ENCODE measurements at places on chromosomes 1 and 21.
A peak's percentile ranks its signal among the peaks of the same experiment; 100 is the strongest.

DNA sequence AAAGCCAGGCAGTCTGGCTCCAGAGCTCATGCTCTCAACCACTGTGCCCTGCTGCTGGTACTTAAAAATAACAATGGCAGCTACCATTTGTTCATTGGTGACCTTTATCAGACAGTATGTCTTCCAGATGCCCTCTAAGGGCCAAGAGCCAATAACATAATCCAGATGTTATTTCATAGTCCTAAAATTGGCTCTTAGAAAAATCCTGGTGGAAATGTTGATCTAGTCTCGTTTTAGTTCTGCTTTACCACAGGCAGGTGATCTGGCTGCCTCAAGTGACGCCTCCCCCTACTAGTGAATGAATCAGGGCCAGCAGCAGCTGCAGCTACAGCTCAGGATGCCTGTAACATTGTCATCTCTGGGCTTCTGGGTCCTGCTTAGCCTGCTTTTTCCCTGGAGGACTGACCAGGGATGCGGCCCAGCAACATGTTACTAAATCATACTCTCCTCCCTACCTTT is 12.6 kb upstream of the HMGN2 start:
- no peak for DNase-seq

DNA sequence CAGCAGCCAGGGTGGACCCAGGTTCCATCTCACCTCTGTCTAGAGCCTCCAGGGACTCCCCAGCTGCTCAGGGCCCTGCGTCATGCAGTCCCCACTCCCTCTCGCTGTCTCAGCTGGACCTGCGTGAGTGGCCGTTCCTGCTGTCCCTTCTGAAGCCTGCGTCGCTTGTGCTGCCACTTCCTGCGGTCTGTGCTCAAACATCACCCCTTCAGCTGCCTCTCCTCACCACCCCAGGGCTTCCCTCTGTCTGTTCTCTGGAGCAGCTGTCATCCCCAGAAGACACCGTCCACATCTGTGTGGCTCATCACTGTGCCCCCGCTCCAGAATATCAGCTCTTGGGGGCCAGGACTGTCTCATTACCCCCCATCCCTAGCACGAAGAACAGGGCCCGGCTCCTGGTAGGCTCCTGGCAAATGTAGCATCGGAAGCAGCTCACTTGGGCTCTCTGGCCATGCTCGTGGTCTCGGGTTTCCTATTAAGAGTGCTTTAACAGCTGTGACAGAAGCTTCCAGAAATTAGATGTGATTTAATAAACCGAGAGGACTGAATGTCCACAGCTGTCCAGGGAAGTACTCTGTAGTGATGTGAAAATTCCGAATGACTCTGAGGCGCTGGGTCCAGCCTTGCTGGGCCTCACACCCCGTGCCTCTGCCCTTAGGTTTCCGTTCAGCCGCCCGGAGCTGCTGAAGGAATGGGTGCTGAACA is 3.3 kb downstream of the THAP3 start:
- DNase-seq = no peak

- no peak for DNase-seq
Observed at GRCh38 chr1:17955302-17956285, 152.0 kb upstream of the IGSF21 start.

DNA sequence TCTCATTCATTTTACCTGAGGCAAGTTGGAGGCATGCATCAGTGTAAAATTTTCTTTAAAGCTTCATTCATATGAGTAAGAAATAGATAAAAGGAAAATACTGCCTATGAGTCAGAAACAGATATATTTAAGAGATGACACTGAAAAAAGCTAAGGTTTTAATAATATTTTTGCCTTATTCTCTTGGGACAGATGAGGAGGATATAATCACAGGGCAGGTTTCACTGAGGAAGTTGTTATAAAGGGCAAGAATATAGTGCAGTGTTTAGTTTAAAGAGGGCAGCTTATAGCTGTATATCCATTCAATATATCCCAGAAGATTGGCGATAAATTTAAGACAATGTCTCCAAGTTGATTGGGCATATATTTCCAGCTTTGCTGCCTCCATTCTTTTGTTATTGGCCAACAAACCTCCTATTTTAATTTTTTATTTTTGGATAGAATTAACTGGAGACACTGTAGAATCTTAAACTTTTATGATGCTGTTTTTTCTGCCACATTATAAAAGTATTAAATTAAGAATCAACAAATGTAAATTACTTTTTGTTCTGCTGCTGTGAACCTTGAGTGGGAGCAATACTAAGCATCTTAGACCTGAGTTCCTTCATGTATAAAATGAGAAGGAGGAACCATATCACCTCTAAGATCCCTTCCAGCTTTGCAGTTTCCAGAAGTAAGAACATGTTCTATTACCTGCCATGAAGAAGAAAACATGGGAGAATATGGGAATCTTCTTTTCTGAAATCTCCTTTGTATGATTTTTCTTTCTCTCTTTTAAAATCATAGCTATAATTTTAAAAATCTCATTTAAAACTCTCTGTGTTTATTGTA is 171.6 kb downstream of the S1PR1 start:
- no peak for DNase-seq

DNA sequence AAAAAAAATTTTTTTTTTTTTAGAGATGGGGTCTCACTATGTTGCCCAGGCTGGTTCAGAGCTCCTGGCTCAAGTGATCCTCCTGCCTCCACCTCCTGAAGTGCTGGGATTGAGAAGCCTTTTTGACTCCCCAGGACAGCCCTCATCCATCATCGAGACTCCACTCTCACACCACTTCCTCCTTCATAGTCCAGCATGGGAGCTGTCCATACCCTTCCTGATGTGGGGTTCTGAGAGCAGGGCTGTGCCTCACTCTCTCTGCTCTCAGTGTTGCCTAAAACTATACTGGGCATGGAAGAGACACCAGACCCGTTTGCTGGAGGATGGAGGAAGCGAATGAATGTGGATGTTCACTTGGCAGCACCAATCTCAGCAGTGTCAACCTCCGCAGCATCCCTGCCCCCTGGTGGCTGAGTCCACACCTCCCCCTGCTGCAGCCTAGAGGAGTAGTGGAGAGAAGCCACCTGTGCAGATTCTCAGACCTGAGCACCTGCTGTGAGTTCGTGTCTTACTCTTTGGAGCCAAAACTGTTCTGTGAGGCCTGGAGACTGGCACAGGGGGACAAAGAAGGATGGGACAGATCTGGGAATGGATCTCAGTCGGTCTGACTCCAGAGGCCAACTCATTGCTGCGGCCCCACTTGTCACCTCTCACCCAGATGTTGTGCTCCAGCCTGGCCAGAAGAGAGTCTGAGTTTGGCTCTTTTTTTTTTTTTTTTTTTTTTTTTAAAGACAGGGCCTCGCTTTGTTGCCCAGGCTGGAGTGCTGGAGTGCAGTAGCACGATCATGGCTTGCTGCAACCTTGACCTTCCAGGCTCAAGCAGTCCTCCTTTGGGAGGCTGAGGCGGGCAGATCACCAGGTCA is 17.7 kb downstream of the TINAGL1 start:
- peak; percentile 16 for DNase-seq

DNA sequence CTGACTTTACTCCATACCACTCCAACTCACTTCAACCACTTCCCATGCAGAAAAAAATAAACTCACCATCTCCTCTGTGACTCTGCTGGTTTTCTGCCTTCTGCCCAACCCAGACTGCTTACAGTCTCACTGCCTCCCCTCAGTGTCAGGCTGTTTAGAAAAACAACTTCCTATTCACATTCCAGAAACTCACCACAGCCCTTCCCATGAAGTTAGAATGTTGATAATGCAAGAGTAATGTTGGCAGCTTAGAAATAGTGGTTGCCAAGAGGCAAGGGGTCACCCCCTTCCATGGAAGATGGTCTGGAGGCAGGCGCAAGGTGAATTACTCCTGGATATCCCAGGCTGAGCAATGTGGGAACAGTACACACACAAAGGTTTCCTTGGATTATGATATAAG is at the start of gene SELP:
Gene SELP, minus strand, starts transcription at position 119 of the 400 bp plus-strand sequence. Its CDS starts 50 bp downstream, at position 69.
- DNase-seq = no peak

DNA sequence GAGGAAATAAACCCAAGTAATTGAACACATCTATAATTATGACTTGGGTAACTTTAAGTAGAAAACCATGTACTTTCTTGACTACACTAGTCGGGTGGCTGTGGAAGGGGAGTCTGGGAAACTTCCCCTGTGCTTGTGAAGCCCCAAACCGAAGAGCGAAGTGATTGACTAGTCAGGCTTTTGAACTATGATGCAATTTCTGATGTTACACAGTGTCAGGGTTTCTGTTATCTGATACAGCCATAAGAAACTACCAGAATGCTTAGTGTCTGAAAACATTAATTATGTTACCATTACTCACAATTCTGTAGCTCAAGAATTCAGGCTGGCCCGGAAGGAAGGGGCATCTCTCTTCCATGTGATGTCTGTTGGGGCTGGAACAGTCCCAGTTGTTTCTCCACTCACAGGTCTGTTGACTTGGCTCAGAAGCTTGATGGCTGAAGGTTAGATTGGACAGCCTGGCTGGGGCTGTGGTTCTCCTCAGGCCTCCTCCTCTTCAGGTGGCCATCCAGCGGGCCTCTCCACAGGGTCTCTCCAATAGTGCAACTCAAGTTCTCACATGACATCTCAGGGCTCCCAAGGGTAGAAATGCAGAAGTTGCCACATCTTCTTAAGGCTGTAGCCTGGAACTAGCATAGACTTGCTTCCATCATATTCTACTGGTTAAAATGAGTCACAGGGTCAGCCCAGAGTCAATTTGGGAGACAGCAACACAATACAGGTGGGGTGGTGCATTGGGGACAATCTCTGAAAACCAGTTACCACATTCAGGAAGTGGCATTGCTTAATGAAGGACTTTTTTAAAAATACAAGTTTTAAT is 8.3 kb upstream of the C8B start:
- no peak for DNase-seq

DNA sequence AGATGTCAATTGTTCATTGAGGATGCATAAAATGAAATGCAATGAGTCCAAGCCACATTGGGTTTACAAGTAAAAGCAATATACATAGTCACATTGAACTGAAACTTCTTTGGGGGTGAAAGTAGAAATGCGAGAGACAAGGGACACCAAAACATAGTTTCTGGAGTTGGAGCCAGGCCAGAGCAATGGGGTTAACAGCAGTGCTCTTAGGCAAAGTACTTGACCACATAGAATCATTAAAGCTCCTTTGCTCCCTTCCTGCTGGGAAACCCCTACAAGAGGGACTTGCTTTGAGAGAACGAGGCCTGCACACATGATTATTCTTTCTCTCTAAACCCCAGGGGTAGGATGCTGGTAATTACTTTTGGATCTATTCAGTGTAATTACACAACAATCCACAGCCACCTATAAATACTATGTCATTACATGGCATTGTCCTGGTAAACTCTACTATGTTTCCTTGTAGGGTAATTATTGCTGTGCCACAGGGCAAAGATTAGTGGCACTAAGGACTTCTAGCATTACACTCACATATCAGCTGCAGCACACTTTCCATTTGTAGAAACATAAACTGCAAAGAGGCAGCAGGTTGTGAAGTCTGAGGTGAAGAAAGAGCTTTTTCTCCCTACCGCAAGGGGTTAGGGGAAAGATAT is 421.6 kb upstream of the PBX1 start:
- no peak for DNase-seq

GRCh38 chr1:170732252-170732588 is 68.3 kb downstream of the PRRX1 start:
- no peak for DNase-seq

DNA sequence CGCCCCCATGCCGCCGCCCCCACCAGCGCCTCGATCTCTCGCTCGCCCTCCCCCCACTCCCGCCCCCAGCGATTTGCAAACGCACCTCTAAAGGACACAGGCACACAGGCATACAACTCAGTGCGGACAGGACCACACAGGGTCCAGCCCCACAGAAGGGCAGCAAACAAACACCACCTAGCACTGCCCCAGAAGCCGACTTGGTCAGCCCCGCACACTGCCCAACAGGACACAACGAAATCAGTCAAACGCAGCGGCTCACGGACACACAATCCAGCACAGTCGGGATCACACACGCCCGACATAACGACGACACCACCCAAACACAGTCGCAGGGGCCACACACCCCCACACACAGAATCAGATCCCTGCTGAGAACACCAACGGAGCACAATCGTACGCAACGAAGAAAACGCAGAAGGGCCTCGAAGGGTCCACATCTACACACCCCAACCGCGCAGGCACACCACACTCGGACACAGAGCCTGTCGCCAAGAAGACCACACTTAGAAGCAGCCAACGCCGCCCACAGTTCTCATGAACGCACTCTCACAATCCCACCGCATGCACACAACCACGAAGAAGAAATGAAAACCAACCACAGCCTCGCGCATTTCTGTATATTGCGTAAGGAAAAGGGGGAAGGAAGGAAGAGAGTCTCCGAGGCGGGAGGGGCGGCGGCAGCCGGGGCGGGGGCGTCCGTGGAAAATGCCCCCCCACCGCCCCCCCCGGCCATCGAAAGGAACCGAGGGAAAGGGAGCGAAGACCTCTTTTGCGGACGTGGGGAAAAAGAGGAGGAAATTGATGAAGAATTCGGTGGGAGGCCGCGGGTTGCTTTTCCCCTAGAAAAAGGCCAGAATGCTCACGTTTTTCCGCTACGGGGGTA is 481 bp downstream of the TAL1 start:
- DNase-seq = peak; percentile 23

DNA sequence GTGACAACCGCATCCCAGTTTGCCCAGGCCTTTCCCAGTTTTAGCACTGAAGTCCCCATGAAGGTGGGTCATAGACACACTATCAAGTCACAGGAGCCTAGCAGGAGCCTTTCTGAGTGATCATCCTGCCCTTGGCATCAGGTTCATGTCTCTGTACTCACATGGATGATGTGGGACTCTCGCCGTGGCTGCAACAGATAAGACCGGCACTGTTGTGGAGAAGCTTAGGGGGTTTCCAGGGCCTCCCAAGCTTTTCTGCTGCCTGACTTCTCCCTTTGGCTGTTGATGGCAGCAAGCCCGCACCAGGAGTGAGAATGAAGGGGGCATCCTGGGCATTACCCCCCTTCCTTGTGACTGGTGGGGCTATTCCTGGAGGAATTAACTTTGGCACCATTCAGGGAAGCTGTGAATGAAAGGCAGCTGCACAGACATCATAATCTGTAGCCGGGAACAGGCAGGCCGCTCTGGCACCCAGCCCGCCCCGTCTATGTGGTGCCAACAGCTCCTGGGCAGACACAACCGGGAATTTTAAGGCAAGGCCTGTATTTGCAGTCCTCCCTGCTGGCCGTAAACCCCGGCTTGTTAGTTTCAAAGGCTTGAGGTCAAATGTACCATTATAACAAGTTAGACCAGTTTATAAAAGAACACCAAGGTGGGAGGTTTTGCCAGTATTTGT is 148.6 kb downstream of the HUNK start:
- DNase-seq = no peak

DNA sequence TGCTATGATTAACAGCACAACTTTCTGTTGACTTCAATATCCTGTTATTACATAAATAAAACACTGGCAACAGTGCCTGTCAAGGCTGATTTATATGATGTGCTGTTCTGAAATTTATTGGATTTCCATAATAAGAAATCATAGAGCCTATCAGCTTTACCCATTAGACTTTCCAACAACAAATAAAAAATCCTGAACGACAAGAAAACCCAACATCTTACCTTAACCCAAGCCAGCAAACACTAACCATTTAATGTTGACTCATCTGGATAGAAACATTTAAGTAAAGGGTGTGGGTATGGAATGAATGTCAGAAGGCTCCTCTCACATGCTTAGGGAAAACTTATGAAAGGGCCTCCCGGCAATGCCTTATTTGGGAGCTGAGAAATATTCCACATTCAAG is 165.1 kb downstream of the SLC45A1 start:
- no peak for DNase-seq

GRCh38 chr1:25255706-25256577 is 8.7 kb upstream of the RSRP1 start:
- no peak for DNase-seq

- peak; percentile 32 for DNase-seq
Observed at GRCh38 chr1:206030714-206031113, 7.0 kb upstream of the CTSE start.
